ENCODE measurements at places on chromosomes 3 and 15.

DNA sequence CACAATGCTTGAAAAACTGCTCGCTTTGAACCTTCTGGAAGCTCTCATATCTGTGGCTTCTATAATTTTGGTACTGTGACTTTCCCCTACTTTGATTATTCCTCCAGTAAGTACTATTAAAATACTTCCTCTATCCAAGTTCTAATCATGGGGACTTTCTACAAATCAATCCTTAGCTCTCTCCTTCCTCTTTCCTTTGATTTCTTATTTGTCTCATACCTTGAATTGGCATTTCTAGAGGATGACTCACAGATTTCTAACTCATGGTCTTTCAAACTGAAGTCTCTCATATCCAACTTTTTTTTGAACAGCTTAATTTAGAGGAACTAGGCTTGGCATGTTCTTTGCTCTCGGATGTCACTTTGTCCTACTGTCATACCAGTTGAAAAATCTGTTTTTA is 241.8 kb downstream of the TBC1D5 start:
- DNase-seq, result peak; percentile 36

DNA sequence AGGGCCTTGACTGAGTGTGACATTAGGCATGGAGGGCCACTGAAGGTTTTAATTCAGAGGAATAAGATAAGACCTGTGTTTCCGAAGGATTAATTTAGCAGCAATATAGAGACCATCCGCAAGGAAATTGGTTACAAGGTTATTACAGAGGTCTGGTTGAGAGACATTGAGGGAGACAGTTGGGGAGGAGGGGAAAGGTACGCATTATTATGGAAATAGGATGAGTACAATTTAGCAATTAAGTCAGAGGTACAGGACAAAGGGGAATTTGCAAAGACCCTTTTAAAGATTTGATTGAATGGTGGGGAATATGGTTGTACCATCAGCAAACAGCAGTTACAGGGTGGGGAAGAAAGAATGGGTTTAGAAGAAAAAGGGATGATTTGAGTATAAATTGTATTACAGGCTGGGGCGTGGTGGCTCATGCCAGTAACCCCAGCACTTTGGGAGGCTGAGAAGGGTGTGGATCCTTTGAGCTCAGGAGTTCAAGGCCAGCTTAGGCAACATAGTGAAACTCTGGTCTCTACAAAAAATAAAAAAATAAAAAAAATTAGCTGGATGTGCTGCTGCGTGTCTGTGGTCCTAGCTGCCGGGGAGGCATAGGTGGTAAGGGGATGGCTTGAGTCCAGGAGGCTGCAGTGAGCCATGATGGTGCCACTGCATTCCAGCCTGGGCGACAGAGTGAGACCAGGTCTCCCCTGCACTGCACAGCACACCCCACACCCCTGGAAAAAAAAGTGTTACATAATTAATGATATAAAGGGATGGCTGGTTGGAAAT is 11.3 kb downstream of the ARL8B start:
- DNase-seq, result no peak

DNA sequence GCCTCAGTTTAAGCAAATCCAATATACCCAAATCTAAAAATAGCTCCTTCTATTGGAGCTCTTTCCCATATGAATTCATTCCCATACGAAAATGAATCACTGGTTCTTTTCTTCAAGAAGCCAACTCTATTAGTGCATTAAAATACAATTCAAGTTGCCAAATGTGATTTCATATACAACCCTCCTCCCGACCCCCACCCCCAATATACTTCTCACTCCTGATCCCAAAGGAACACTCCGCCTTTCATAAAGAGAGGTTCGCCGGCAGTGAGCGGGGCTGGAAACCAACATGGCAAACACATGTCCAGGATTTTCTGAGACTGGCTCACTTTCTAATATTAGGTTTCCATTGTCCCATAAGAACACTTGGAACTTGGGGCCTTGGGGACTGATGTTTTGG is 48.5 kb downstream of the MAGEF1 start:
- DNase-seq, result no peak

DNA sequence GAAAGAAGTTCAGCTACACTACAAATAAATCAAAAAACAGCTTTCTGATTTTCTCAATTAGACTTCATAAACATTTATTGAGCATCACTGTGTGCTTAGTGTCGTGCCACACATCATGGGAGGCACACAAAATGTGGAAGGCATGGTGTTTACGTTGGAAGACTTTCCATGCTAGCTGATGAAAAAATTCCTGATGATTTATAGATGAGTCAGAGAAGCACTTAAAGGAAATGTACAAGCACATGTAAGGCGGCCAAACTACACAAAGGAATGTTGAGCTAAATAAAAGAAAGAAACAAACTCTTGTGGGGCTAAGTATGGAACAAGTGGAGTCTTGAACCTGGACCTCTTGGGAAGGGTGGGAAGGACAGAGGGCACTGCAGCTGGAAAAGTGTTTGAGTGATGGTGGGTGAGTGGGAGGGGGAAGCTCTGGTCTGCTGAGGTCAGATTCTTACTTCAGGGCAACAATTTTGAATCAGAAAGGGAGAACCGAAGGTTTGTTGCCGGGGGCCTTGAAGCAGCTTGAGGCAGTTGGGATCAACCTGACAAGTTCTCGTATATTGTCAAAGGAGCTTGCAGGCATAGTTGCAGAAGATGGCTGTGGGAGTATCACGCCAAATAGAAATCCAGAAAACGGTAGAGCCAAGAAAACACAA is 66.9 kb downstream of the FOXB1 start:
- DNase-seq, result peak; percentile 76

GRCh38 chr15:32994810-32995424 is 199.6 kb downstream of the FMN1 start:
- DNase-seq, result peak; percentile 65

DNA sequence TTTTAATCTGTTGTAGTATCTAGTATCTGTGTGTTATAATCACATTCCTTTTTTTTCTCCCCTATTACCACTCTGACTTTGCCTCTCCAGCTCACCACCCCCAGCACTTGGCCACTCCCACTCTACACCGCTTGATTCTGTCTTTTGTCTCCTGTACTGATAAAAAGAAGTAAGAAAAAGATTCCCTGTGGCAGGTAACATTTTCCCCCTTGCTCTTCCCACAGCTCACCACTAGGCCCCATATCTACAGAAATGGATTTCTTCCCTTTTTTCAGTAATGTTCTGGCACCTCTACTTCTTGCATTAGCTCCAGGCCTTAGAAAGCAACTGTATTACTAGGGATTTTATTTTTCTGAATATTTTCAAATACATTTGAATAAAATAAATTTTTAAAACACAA is 25.6 kb downstream of the KCNH8 start:
- no peak for DNase-seq

DNA sequence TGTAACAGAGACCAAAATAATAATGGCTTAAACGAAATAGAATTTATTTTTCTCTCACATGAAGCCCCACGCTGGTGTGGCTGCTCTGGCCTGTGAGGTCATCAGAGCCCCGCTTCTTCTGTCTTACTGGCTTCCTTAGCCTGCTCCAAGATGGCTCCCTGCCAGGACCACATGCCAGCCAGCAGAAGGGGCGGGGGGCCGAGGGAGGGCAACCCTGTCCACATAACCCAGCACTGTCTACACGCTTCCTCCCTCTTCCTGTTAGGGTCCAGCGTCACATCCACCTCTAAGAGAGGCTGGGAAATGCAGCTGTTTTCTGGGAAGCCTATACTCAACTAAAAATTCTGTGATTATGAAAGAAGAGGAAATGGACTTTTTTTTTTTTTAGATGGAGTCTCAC is 107.9 kb upstream of the DLG1 start:
- DNase-seq, result peak; percentile 89

DNA sequence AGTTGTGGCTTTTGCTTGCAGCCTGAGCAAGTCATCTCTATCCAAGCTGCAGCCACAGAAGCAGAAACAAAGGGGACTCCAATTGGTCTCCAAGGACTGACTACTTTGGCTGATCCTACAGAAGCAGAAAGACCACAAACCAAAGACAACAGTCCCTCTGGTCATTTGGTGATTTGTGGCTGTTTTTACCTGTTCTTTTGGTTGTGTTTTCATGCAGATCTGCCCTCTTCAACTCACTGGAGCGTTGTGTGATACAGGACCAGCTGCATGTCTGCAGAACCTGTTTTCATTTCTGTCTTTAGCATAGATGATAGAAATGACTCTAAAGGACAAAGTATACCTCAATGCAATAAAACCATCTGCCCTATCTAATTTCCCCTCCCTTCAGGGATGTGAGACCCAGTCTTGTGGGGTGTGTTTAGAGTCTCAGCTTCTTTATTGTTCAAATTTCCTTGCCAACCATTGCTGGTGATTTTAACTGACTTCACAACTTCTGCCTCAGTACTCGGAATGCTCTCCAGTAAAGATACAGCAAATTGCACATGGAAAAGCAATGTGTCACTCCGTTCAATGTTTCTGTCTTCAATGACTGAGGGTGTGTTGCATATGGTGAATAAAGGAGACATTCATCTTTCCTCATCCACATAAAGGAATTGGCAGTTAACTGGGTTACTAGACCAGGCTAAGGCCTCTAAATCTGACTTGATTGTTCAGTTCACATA is 48.9 kb upstream of the SLC7A14 start:
- DNase-seq, result no peak

- DNase-seq, result peak; percentile 64
Observed at GRCh38 chr3:150449169-150449721, 41.1 kb downstream of the TSC22D2 start.

GRCh38 chr3:196947136-196947859 is 5.0 kb upstream of the NCBP2 start:
- DNase-seq, result no peak

GRCh38 chr3:129046037-129046731 is 14.4 kb upstream of the GP9 start:
- peak; percentile 17 for DNase-seq

DNA sequence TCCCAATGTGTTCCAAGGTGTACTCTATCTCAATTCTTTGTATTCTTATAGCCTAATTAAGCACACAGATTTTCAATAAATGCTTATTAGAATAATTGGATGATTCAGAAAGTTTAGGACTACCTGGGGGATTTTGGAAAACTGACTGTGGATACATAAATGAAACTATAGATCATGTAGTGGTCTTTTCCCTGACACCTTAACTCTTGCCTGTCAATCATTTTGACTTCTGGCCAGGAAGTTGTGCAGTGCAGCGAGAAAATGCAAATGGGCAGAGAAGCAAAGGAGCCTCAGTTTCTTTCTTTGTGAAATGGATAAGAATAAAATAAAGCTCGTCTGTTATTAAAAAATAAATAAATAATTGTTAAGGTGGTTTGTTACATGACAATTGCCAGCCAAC is 47.4 kb upstream of the DCLK3 start:
- no peak for DNase-seq

- no peak for DNase-seq
Observed at GRCh38 chr3:42800251-42800650, 4.0 kb downstream of the HIGD1A start.

DNA sequence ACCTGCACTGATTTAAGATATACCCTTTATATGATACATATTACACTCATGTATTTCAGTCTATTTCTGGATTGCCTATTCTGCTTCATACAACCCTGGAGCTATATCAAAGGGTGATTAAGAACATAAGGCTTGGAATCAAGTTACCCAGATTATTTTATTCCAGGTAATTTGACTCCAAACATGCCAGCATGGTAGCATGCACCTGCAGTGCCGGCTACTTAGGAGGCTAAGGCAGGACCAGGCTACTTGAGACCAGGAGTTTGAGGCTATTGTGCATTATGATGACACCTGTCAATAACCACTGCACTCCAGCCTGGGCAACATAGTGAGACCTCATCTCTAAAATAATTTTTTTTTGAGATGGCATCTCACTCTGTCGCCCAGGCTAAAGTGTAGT is 50.4 kb upstream of the NEO1 start:
- DNase-seq, result no peak

- no peak for DNase-seq
Observed at GRCh38 chr3:188351648-188352047, 197.7 kb downstream of the LPP start.

DNA sequence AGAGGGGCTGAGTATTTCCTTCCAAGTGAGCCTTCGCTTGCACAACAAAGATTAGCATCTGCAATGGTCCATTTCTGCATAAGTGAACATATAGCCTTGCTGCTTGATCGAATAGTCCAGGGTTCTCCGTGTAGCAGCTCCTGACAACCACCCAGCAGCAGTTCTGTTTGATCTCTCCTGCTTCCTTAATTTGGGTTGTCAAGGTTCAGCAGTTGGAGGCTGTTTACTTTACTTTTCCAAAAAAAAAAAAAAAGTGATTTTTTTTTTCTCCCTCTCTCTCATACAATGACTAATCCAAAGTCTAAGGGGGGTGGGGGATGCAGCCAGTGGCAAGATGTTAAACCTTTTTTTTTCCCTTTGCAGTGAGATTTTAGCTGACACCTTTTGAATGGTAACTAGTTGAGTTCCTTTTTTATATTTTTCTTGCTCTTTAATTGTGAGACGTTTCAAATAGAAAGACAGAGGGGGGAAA is 3.6 kb downstream of the FOXP1 start:
- peak; percentile 52 for DNase-seq

DNA sequence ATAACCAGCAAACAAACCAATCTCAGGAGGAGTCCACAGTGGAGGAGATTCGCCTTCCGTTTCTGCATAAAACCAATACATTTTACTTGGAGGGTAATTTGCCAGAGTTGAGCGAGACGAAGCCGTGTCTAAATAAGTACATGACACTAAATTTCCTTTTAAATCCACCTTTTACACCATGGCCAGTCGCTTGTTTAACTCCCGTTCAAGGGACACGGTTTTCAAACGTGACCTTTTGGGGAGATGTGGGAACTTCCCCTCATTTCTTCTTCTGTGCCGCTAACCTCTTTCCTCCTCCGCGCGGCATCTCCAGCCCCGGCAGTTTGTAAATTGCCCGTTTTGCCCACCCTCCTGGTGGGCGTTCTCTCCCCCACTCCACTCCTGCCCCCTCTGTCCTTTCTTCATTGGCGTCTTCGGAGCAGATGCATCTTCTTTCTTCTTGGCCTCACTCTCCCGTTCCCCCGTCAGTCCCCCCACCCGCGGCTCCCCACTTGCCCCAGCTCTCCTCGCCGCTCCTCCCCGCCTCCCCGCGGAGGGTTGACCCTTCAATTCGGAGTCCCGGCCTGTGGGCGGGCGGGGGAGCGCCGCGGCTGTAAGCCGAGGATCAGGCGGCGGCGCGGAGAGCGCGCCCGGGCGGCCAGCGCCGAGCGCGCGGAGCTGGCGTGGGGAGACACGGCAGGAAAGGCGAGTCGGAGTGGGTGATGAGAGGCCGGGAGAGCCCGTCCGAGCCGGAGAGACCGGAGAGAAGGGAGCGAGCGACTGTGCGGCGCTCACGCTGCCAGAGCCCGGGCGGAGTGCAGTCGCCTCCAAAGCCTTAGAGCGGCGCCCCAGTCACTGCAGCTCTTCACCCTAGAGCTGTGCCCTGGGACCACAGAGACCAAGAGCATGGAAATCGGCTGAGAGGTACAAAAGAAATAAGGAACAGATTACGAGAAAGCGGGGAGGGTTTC is at the start of gene NLGN1:
TSS of gene NLGN1 (plus strand) at position 584 of the 950 bp plus-strand sequence.
- DNase-seq, result peak; percentile 59

DNA sequence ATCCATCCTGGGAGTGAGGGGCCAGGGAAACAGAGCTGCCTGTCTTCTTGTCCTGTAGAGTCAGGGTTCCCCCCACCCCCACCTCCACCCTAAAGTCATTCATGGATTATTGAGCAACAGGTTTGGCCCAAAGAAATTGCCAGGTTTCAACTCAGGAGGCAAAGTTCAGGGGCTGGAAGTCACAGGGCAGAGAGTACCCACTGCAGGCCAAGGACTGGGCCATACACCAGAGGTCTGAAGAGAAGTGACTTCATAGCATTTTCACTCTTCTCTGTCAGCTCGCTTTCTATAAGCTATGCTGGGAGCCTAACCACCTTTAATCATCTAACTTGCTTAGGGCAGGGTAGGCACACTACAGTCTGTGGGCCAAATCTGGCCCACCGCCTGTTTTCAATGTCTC is 50.1 kb downstream of the STARD5 start:
- no peak for DNase-seq

- DNase-seq, result no peak
Observed at GRCh38 chr3:59422312-59422711, 372.5 kb upstream of the CFAP20DC start.

Data from dermis blood vessel endothelial cell (primary cell).